Gastrocnemius medialis (tissue), 4 donors: ENCODE measurements at places on chromosomes 11 and 22. TPM values are rescaled to one million over a fixed set of nuclear protein-coding genes. Genes with fewer than 3 reads are reported as not detected.

- no peak overlapping the region for H3K4me3 ChIP-seq
- H3K27me3 ChIP-seq = no peaks in the 10 kb centered on the region
- H3K4me1 ChIP-seq = peaks cover 32% of the 10 kb centered on the region
- H3K27ac ChIP-seq = no peak overlapping the region
- no peaks in the 10 kb centered on the region for H3K36me3 ChIP-seq
These were observed 60.6 kb downstream of the PTPRJ start for GRCh38 chr11:48040830-48041444.

PRG2 gene
- not detected for total RNA-seq

GRK3 gene
- 1.1 TPM for total RNA-seq

DESI1 gene
- 22.7 TPM for total RNA-seq

- H3K4me1 ChIP-seq = peaks cover 24% of the 10 kb centered on the region
- H3K36me3 ChIP-seq = peaks cover 7% of the 10 kb centered on the region
- no peak for DNase-seq
- no peak overlapping the region for H3K27ac ChIP-seq
- no peaks in the 10 kb centered on the region for H3K27me3 ChIP-seq
- H3K4me3 ChIP-seq = no peak overlapping the region
These were observed 6.5 kb downstream of the HMBS start for GRCh38 chr11:119091178-119091577.

AAMDC gene
- 32.4 TPM for total RNA-seq

- H3K4me3 ChIP-seq = no peak overlapping the region
- DNase-seq = no peak
- peaks cover 8% of the 10 kb centered on the region for H3K4me1 ChIP-seq
These were observed 1.8 kb upstream of the TMEM86A start for GRCh38 chr11:18696638-18697225.

- H3K4me3 ChIP-seq = no peak overlapping the region
- no peak overlapping the region for H3K27ac ChIP-seq
- no peaks in the 10 kb centered on the region for H3K27me3 ChIP-seq
- no peaks in the 10 kb centered on the region for H3K4me1 ChIP-seq
- no peak for DNase-seq
These were observed 256.8 kb downstream of the TBC1D22A start for GRCh38 chr22:47019012-47019790.

RHBDD3 gene
- total RNA-seq = 29.7 TPM

E2F8 gene
- 0.78 TPM for total RNA-seq

DNA sequence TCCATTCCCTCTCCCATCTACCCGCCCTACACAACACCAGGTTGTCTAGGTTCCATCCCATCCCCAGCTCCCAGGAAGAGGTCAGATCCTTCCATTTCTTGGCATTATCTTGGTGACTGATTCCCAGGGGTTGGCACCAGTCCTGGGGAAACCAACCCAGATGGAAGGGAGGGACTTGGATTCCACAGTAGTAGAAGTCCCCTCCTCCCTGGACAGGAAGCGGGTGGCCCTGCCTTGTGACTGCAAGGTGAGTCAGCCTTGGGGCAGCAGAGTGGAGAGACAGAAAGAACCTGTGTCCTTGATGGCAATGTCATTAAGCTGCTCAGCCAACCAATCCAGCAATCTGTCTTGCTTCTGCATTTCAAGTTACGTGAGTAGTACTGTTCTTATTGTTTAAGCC lies 26.5 kb downstream of the SYT13 start:
- no peaks in the 10 kb centered on the region for H3K36me3 ChIP-seq
- H3K27me3 ChIP-seq = peaks cover 7% of the 10 kb centered on the region
- H3K4me3 ChIP-seq = no peak overlapping the region

- no peak for DNase-seq
- no peaks in the 10 kb centered on the region for H3K4me1 ChIP-seq
- no peaks in the 10 kb centered on the region for H3K27me3 ChIP-seq
- no peak overlapping the region for H3K4me3 ChIP-seq
- no peaks in the 10 kb centered on the region for H3K36me3 ChIP-seq
These were observed 38.1 kb upstream of the FAM181B start for GRCh38 chr11:82771781-82772180.

- H3K36me3 ChIP-seq = no peaks in the 10 kb centered on the region
- no peak for DNase-seq
- peaks cover 21% of the 10 kb centered on the region for H3K27me3 ChIP-seq
- H3K4me3 ChIP-seq = no peak overlapping the region
- no peak overlapping the region for H3K27ac ChIP-seq
- no peaks in the 10 kb centered on the region for H3K4me1 ChIP-seq
These were observed 30.6 kb downstream of the KIRREL3 start for GRCh38 chr11:126969865-126970479.

DNA sequence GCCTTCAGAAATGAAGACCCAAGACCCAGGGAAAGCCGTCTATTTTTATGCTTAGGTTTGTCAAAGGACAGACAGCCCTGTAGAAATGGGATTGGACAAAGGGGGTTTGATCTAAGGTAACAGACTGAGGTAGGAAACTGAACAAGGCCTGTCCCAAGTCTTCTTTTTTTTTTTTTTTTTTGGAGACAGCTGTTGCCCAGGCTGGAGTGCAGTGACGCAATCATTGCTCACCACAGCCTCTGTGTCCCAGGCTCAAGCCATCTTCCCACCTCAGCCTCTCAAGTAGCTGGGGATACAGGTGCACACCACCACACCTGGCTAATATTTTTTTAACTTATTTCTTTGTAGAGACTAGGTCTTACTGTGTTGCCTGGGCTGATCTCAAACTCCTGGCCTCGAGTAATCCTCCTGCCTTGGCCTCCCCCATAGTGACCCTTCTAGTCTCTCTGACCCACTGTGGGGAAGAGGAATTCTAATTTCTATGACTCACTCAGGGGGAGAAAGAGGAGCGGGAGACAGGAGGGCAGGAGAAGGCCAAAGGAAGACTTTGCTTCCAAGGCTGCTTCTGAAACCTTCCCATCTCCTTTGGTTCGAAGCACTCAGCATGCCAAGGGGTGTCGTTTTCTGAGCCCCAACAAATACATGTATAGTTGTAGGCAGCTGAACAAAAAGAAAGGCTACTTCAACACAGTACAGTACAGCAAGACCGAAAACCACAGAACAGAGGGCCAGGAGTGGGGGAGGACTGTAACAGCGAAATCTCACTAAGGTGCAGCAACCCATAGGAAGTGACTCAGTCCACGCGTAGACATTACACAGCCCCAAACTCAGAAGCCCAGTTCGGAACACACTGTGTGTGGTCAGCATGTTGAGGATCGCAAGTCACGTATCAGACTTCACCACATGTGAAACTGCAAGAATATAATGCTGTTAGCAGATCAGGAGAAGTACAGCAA lies 872 bp downstream of the TMA7B start:
- H3K4me1 ChIP-seq = no peaks in the 10 kb centered on the region
- DNase-seq = no peak
- H3K4me3 ChIP-seq = no peak overlapping the region

NCF4 gene
- total RNA-seq = 3.1 TPM

DNA sequence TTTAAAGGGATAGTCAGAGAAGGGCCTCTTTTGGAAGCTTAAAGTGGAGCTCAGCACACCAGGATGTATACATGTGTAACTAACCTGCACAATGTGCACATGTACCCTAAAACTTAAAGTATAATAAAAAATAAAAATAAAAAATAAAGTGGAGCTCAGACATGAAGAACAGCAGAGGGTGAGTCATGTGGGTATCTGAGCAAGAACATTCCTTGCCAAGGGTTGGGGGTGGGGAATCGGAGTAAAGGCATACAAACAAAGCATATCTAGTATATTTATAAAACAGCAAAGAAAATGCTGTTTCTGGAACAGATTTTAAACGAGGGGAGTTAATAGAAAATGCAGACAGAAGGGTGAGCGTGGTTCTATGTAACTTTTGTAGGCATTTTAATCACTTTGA lies 562.6 kb upstream of the ANO3 start:
- no peak overlapping the region for H3K27ac ChIP-seq
- H3K27me3 ChIP-seq = no peaks in the 10 kb centered on the region
- DNase-seq = no peak
- H3K4me3 ChIP-seq = no peak overlapping the region
- no peaks in the 10 kb centered on the region for H3K4me1 ChIP-seq
- H3K36me3 ChIP-seq = no peaks in the 10 kb centered on the region

DNA sequence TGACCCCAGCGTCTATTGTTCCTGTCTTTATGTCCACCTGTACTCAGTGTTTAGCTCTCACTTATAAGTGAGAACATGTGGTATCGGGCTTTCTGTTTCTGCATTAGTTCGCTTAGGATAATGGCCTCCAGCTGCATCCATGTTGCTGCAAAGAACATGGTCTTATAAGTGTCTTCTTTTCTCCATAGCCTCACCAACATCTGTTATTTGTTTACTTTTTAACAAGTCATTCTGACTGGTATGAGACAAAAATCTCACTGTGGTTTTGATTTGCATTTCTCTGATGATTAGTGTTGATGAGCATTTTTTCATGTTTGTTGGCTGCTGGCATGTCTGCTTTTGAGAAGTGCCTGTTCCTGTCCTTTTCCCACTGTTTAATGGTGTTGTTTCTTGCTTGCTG lies 21.7 kb upstream of the SLN start:
- no peak overlapping the region for H3K4me3 ChIP-seq
- no peaks in the 10 kb centered on the region for H3K27me3 ChIP-seq
- no peaks in the 10 kb centered on the region for H3K4me1 ChIP-seq
- no peak overlapping the region for H3K27ac ChIP-seq
- H3K36me3 ChIP-seq = no peaks in the 10 kb centered on the region
- DNase-seq = no peak

- no peaks in the 10 kb centered on the region for H3K4me1 ChIP-seq
- H3K4me3 ChIP-seq = no peak overlapping the region
- DNase-seq = no peak
- H3K27ac ChIP-seq = peak overlapping the region; percentile 57
These were observed 10.1 kb downstream of the MTFP1 start for GRCh38 chr22:30435674-30436126.

- peaks cover 42% of the 10 kb centered on the region for H3K4me1 ChIP-seq
- H3K27me3 ChIP-seq = no peaks in the 10 kb centered on the region
These were observed 16.4 kb downstream of the PPM1F start for GRCh38 chr22:21936151-21936775.

KRTAP5-7 gene
- total RNA-seq = not detected

- H3K27me3 ChIP-seq = no peaks in the 10 kb centered on the region
- no peaks in the 10 kb centered on the region for H3K4me1 ChIP-seq
- DNase-seq = peak; percentile 43
- H3K36me3 ChIP-seq = no peaks in the 10 kb centered on the region
- H3K4me3 ChIP-seq = no peak overlapping the region
These were observed 27.9 kb downstream of the MMP13 start for GRCh38 chr11:102927624-102927990.

- no peak overlapping the region for H3K27ac ChIP-seq
- H3K27me3 ChIP-seq = no peaks in the 10 kb centered on the region
- H3K4me3 ChIP-seq = no peak overlapping the region
- H3K36me3 ChIP-seq = peaks cover 20% of the 10 kb centered on the region
These were observed 88.4 kb upstream of the BID start for GRCh38 chr22:17862646-17863181.

DNA sequence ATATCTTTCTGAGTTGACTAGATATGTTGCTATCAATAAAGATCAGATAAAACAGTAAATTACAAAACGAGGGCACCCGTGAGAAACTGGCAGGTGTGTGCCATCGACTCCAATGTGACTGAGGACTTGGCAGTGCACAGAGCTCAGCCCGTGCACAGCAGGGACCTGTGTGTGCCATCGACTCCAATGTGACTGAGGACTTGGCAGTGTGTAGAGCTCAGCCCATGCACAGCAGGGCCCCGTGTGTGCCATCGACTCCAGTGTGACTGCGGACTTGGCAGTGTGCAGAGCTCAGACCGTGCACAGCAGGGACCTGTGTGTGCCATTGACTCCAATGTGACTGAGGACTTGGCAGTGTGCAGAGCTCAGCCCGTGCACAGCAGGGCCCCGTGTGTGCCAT lies 347.2 kb upstream of the B3GAT1 start:
- no peak overlapping the region for H3K4me3 ChIP-seq
- H3K4me1 ChIP-seq = no peaks in the 10 kb centered on the region
- no peaks in the 10 kb centered on the region for H3K27me3 ChIP-seq

GRCh38 chr22:20431511-20432192 lies 6.0 kb downstream of the SCARF2 start:
- DNase-seq = no peak
- H3K27me3 ChIP-seq = peaks cover 14% of the 10 kb centered on the region
- peak overlapping the region; percentile 46 for H3K4me3 ChIP-seq
- H3K36me3 ChIP-seq = no peaks in the 10 kb centered on the region
- no peak overlapping the region for H3K27ac ChIP-seq
- peaks cover 11% of the 10 kb centered on the region for H3K4me1 ChIP-seq

DNA sequence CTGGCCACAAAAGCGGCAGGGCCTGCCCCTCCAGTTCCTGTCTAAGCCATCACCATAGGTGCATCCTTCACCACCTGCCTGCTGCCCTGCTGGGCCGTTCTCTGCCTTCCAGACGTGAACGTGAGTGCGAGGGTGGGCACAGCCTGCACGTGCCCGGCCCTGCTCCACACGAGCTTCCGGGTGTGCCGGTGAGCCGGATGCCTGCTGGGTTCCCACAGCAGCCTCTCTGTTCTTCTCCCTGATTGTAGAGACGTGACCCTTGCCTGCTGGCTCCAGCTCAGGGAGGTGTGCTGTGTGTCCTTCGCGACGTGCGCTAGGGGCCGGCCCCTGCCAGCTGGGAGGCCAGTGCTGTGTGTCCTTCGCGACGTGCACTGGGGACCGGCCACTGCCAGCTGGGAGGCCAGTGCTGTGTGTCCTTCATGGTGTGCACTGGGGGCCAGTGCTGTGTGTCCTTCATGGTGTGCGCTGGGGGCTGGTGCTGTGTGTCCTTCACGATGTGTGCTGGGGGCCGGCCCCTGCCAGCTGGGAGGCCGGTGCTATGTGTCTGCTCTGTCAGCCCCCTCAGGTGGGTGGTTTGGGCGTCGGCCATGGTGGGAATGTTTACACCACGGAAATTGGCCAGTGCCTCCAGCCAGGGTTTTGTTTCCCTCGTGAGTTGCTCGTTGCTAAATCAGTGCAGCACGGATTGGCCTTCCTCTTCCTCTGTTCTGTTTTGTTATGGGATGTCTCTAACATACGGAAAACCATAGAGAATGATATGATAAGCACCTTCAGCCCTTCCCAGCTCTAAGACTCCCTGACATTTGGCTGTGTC lies 35.4 kb upstream of the BRSK2 start:
- H3K27ac ChIP-seq = no peak overlapping the region
- DNase-seq = no peak
- H3K4me3 ChIP-seq = no peak overlapping the region
- H3K27me3 ChIP-seq = peaks cover 7% of the 10 kb centered on the region
- H3K4me1 ChIP-seq = no peaks in the 10 kb centered on the region
- H3K36me3 ChIP-seq = no peaks in the 10 kb centered on the region

HBD gene
- total RNA-seq = not detected

SULT4A1 gene
- total RNA-seq = not detected

GRCh38 chr11:96139691-96140090 lies 203.3 kb downstream of the MAML2 start:
- no peaks in the 10 kb centered on the region for H3K27me3 ChIP-seq
- no peak overlapping the region for H3K27ac ChIP-seq
- DNase-seq = no peak
- no peaks in the 10 kb centered on the region for H3K36me3 ChIP-seq

GRCh38 chr11:69774354-69775162 lies 583 bp downstream of the FGF4 start:
- H3K27me3 ChIP-seq = peaks cover 37% of the 10 kb centered on the region
- DNase-seq = no peak
- no peaks in the 10 kb centered on the region for H3K36me3 ChIP-seq
- no peak overlapping the region for H3K4me3 ChIP-seq

- H3K36me3 ChIP-seq = peaks cover 34% of the 10 kb centered on the region
- H3K4me1 ChIP-seq = peaks cover 33% of the 10 kb centered on the region
- no peak overlapping the region for H3K27ac ChIP-seq
- DNase-seq = no peak
- H3K27me3 ChIP-seq = no peaks in the 10 kb centered on the region
- no peak overlapping the region for H3K4me3 ChIP-seq
These were observed 5.3 kb downstream of the ATP5MG start for GRCh38 chr11:118406599-118407166.

GRCh38 chr11:103958475-103959215 lies 77.8 kb upstream of the DDI1 start:
- H3K27ac ChIP-seq = no peak overlapping the region
- no peaks in the 10 kb centered on the region for H3K27me3 ChIP-seq
- no peak for DNase-seq
- H3K36me3 ChIP-seq = no peaks in the 10 kb centered on the region
- H3K4me3 ChIP-seq = no peak overlapping the region
- no peaks in the 10 kb centered on the region for H3K4me1 ChIP-seq

UPK3A gene
- 3.5 TPM for total RNA-seq
